ENCODE measurements at places on chromosomes 7 and 10. TPM values are rescaled to one million over a fixed set of nuclear protein-coding genes. Genes with fewer than 3 reads are reported as not detected.

The SRGN gene
- 19.4 TPM for total RNA-seq

The ZNF786 gene
- total RNA-seq = 8.6 TPM

The TMEM273 gene
- total RNA-seq = 2.7 TPM

The KEL gene
- total RNA-seq = not detected

The SLC26A4 gene
- total RNA-seq = not detected

The SPDYE2B gene
- not detected for total RNA-seq

The SLC26A3 gene
- 344 TPM for total RNA-seq

The GPER1 gene
- 2.8 TPM for total RNA-seq

The OR9A2 gene
- not detected for total RNA-seq

DNA sequence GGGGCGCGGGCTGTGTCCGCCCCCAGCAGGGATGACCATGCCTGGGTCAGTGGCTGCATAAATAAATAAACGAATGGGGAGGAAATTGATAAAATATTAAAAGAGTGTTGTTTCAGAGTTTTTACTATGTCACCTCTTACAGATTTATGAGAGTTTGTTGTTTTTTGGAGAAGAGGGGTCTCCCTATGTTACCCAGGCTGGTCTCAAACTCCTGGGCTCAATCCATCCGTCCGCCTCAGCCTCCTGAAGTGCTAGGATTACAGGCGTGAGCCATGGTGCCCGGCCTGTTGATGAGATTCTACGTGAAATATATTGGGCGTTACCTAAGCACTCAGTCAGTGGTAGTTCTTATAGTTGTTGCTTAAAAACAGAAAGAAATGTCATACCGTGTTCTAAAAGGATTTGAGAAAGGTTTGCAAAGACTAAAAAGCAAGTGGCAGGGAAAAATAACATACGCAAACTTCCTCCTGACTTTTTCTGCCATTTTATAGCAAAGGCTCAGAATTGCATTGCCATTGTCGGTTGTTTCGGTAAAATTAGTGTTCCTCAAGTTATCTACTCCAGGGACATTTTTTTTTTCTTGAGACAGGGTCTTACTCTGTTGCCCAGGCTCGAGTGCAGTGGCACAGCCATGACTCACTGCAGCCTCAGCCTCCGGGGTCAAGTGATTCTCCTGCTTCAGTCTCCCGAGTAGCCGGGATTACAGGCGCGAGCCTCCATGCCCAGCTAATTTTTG is 39.5 kb upstream of the FOXK1 start:
- peak overlapping the region; percentile 84 for H3K27ac ChIP-seq
- no peaks in the 10 kb centered on the region for H3K36me3 ChIP-seq

GRCh38 chr10:4453950-4454349 is 372.1 kb upstream of the AKR1E2 start:
- no peaks in the 10 kb centered on the region for H3K4me1 ChIP-seq
- no peaks in the 10 kb centered on the region for H3K36me3 ChIP-seq
- H3K4me3 ChIP-seq = no peak overlapping the region
- no peak overlapping the region for H3K27ac ChIP-seq

DNA sequence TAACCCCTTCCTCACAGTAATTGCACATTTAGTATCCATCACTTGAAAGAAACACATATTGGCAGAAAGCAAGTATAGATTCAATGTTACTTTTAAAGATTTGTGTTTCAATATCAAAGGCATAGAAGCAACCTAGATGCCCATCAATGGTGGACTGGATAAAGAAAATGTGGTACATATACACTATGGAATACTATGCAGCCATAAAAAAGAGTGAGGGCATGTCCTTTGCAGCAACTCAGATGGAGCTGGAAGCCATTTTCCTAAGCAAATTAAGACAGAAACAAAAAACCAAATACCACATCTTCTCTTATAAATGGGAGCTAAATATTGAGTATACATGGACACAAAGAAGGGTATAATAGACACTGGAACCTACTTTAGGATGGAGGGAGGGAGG is 3.6 kb downstream of the OR6V1 start:
- H3K4me3 ChIP-seq = no peak overlapping the region
- H3K4me1 ChIP-seq = no peaks in the 10 kb centered on the region
- DNase-seq = no peak
- H3K36me3 ChIP-seq = no peaks in the 10 kb centered on the region
- no peak overlapping the region for H3K27ac ChIP-seq

GRCh38 chr7:81284576-81284975 is 365.7 kb upstream of the SEMA3C start:
- no peak for DNase-seq
- no peaks in the 10 kb centered on the region for H3K36me3 ChIP-seq
- no peak overlapping the region for H3K27ac ChIP-seq
- no peaks in the 10 kb centered on the region for H3K4me1 ChIP-seq
- H3K27me3 ChIP-seq = no peaks in the 10 kb centered on the region

DNA sequence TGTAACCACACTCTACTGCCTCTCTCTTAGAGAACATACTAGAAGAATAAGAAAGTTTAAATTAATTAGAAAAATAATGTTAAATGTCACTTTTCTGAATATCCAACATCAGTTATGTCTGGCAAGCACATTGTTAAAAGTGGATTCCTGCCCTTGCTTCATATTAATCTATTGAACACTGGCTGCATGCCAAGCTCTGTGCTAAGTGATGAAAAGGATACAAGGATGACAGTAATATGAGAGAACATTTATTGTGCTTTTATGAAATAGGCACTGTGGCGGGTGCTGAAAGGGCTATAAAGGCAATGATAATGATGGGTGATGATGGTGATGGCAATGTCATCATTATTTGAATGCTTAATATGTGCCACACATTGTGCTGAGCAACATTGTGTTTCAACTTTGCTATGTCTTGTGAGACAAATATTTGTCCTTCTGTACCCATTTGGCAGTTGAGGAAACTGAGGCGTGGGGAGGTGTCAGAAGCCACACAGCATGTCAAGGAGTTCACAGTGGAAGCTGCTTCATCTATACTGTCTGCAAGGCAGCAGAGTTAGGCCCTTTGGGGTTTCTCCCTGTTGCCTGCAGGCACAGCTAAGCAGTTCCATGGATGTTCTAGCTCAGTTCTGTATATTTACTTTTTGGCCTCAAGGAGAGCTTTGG is 64.2 kb upstream of the RAPGEF5 start:
- DNase-seq = no peak
- no peak overlapping the region for H3K4me3 ChIP-seq
- no peaks in the 10 kb centered on the region for H3K27me3 ChIP-seq
- no peak overlapping the region for H3K27ac ChIP-seq

- H3K4me1 ChIP-seq = no peaks in the 10 kb centered on the region
- no peak overlapping the region for H3K4me3 ChIP-seq
- no peaks in the 10 kb centered on the region for H3K36me3 ChIP-seq
- H3K27ac ChIP-seq = no peak overlapping the region
- DNase-seq = no peak
These were observed 211.0 kb downstream of the LRRN3 start for GRCh38 chr7:111301891-111302290.

DNA sequence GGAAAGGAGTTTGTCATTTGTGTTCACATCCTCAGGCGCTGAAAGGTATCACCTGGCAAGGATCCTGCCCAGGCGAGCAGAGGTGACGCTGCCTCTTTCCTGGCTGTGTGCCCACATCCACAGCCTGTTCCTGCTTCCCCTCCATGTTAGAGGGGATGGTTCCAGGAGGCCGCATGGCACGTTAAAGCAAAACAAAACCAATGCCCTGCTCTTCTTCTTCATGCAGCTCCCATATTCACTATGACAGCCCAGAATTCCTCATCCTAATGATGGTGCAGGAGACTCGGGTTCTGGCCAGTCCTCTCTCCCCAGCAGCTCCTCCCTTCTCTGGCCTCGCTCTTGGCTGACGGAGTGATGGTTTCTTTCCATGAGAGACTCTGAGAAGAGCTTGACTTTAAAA is 678.5 kb upstream of the ANKRD30A start:
- no peak for DNase-seq
- H3K4me1 ChIP-seq = no peaks in the 10 kb centered on the region
- H3K4me3 ChIP-seq = no peak overlapping the region
- H3K27me3 ChIP-seq = no peaks in the 10 kb centered on the region

- peak; percentile 25 for DNase-seq
- no peaks in the 10 kb centered on the region for H3K4me1 ChIP-seq
- H3K27me3 ChIP-seq = no peaks in the 10 kb centered on the region
- no peak overlapping the region for H3K4me3 ChIP-seq
These were observed 42.1 kb downstream of the NEURL1 start for GRCh38 chr10:103535595-103535994.

DNA sequence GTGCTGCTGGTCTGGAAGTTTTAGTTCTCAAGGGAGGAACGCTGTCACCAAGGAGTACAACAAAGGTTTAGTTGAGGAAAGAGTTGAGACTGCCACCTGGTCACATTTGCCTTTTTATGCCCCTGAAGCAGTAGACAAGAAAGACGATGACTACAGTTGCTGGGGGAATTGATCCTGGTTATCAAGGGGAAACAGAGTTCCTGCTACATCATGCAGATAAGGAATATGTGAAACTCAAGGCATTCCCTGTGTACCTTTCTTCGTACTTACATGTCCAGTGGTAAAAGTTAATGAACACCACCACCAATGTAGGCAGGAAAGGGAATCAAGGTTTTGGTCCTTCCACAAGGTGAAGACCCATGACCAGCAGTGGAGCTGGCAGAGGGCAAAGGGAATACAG is 31.8 kb downstream of the SLC35B4 start:
- H3K27ac ChIP-seq = no peak overlapping the region
- no peak overlapping the region for H3K4me3 ChIP-seq
- H3K36me3 ChIP-seq = no peaks in the 10 kb centered on the region
- no peaks in the 10 kb centered on the region for H3K4me1 ChIP-seq
- H3K27me3 ChIP-seq = no peaks in the 10 kb centered on the region
- no peak for DNase-seq

- no peak for DNase-seq
- no peak overlapping the region for H3K27ac ChIP-seq
- H3K36me3 ChIP-seq = no peaks in the 10 kb centered on the region
- H3K4me1 ChIP-seq = no peaks in the 10 kb centered on the region
- no peak overlapping the region for H3K4me3 ChIP-seq
These were observed 286.4 kb downstream of the C7orf25 start for GRCh38 chr7:42625421-42625820.

- H3K36me3 ChIP-seq = no peaks in the 10 kb centered on the region
- no peak for DNase-seq
- no peak overlapping the region for H3K27ac ChIP-seq
- no peak overlapping the region for H3K4me3 ChIP-seq
- peaks cover 25% of the 10 kb centered on the region for H3K4me1 ChIP-seq
- H3K27me3 ChIP-seq = peaks cover 7% of the 10 kb centered on the region
These were observed 14.9 kb downstream of the UNCX start for GRCh38 chr7:1247527-1248041.

GRCh38 chr10:76285012-76285411 is 853.6 kb downstream of the LRMDA start:
- no peak overlapping the region for H3K27ac ChIP-seq
- no peak overlapping the region for H3K4me3 ChIP-seq
- H3K27me3 ChIP-seq = no peaks in the 10 kb centered on the region
- no peaks in the 10 kb centered on the region for H3K36me3 ChIP-seq

GRCh38 chr7:156639426-156640256 is 933 bp upstream of the RNF32 start:
- H3K4me3 ChIP-seq = peak overlapping the region; percentile 78
- H3K4me1 ChIP-seq = no peaks in the 10 kb centered on the region
- no peak for DNase-seq
- H3K27me3 ChIP-seq = no peaks in the 10 kb centered on the region
- peak overlapping the region; percentile 89 for H3K27ac ChIP-seq

GRCh38 chr10:121303287-121303890 is 294.9 kb downstream of the FGFR2 start:
- H3K27ac ChIP-seq = no peak overlapping the region
- H3K27me3 ChIP-seq = no peaks in the 10 kb centered on the region
- no peak overlapping the region for H3K4me3 ChIP-seq
- H3K4me1 ChIP-seq = no peaks in the 10 kb centered on the region

DNA sequence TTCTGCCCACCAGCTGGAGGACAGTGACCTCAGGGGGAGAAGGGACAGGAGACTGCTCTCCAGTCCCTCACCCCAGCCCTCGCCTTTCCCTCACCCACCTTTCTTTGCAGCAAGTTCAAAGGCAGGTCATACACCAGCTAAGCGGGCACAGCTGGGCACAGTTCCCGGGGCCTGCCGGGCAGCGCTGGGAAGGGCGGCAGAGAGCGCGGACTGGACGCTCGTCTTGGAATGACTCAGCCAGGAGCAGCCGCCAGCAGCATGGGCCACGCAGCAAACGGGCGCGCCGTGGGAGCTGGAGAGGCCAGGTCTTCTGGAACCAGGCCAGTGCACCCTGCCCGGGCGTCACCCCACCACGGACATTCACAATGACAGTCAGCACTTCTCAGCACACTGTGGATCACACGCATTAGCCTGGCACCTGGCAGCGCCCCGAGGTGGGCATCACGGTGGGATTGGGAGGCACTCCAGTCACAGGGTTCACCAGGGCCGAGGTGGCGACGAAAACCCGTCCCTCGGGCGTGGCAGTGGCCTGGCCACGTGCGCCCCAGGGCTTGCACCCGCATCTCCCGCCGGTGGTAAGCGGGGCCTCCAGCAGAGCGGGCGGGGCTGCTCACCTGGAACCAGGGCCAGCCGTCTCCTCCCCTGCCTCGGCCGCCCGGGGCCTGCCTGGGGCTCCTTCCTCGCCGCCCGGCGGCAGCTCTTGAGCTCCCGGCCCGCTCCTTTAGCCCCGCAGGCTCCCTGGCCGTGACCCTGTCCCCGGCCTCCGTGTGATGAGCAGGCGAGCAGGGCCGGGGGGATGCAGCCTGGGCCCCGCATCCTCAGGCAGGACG is 29.0 kb upstream of the WDFY4 start:
- no peaks in the 10 kb centered on the region for H3K27me3 ChIP-seq
- H3K4me3 ChIP-seq = peak overlapping the region; percentile 57

- peak overlapping the region; percentile 91 for H3K27ac ChIP-seq
- no peak for DNase-seq
- peak overlapping the region; percentile 83 for H3K4me3 ChIP-seq
- H3K4me1 ChIP-seq = peaks cover 4% of the 10 kb centered on the region
These were observed 1.2 kb downstream of the BAG3 start for GRCh38 chr10:119652361-119652730.

- no peak overlapping the region for H3K4me3 ChIP-seq
- DNase-seq = no peak
- H3K27me3 ChIP-seq = no peaks in the 10 kb centered on the region
- H3K36me3 ChIP-seq = no peaks in the 10 kb centered on the region
- H3K4me1 ChIP-seq = no peaks in the 10 kb centered on the region
- H3K27ac ChIP-seq = no peak overlapping the region
These were observed 39.7 kb downstream of the TAC1 start for GRCh38 chr7:97771576-97771975.

GRCh38 chr7:95092324-95092723 is 184.9 kb downstream of the PPP1R9A start:
- H3K36me3 ChIP-seq = no peaks in the 10 kb centered on the region
- no peak overlapping the region for H3K4me3 ChIP-seq
- no peaks in the 10 kb centered on the region for H3K27me3 ChIP-seq

DNA sequence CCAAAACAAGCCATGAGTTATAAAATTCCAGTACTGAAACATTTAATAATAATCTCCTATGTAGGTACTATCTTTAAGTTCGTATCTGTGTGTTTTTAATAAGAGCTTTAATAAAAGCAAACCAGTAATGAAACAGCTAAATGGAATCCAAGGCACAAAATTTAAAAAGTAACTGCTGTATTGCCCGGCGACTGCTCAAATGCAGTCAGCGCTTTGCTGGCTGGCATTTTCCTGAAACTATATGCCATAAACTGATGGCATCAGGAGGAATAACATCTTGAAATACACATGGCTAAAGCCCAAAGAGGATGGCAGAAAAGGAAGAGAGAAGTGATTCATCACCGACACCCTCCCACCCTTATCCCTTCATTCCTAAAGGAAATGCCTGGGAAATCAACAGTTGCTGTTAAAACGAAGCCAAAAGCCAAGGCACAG is 133.1 kb downstream of the CUBN start:
- DNase-seq = no peak
- H3K4me3 ChIP-seq = no peak overlapping the region
- H3K27me3 ChIP-seq = no peaks in the 10 kb centered on the region
- peak overlapping the region; percentile 56 for H3K27ac ChIP-seq
- H3K4me1 ChIP-seq = no peaks in the 10 kb centered on the region

- no peak overlapping the region for H3K27ac ChIP-seq
- no peaks in the 10 kb centered on the region for H3K4me1 ChIP-seq
- no peak overlapping the region for H3K4me3 ChIP-seq
These were observed 105.6 kb upstream of the NRBF2 start for GRCh38 chr10:63027531-63027930.
